GM13976 (cell line): ENCODE measurements at places on chromosomes 7 and 10.

DNA sequence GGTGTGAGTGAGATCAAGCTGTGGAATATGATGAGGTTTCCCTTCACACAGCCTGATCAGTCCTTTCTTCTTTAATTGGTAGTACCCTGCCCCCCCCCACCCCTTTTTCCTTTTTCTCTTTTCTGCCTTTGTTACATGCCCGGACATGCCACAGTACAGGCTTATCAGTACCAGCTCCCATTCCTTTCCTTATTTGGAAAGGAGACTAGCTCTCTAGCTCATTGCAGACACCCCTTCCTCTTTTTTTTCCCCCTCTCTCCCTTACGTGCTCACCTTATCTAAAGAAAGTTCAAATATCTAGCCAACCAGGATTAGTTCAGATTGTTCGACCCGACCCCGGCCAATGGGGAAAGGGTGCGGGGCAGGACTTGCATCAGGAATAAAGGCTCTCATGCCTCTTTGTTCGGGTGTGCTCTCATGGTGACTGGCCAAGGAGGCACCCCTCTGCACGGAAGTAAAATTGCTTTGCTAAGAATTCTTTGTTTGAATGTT, 230.4 kb downstream of the ACTR3B start:
- DNase-seq = no peak

DNA sequence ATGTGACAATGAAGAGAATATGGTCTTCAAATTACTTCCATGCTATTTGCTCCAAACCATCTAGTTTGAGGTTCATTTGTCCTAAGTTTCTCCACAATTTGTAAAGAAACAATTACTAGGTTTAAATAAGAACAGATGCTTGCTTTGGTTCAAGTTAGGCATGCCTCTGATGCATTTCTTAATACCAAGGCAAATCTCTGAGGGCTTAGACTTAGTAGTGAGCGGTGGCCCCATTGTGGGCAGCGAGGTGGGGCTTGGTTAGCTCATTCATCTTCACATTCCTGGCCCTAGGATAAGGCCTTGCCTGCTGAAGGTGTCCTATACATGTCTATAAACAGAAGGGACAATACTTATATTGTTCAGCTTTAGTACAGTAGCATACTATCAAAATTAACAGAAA, 52.4 kb upstream of the RHEB start:
- no peak for DNase-seq

DNA sequence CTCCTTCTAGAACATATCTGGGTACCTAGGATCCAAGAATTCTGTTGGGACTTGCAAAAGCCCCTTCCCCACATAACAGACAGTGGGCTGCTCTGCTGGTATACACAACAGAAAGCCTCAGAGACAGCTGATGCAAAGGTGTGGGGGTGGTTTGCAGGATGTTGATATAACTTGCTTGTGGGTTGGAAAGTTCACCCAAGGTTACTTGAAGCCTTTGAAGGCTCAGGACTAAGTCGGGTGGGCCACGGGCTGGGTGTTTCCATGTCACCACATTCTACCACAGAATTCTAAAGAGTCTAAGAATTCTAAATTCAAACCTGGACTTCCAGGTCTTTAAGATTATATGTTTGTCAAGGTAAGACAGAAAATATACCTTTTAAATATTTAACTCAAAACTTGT, 7.4 kb upstream of the NRCAM start:
- no peak for DNase-seq

- DNase-seq = no peak
Measured at GRCh38 chr10:22702348-22702747, 12.0 kb downstream of the PIP4K2A start.

DNA sequence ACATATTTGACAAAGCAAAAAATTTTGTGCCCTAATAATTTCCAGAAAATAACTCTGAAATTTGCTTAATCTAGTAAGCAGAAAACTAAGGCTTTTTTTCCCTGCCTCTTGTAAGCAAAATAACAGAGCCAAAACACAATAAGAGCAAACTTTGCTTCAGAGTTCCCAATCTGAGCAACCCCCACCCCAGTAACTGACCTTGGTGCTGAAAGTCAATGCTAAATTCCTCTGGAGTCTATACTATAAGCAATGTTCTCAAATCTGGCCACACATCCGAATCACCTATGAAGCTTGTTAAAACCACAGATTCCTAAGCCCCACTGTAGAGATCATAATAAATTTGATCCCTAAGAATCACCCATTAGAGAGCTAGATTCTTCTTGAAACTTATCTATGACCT, 150.5 kb downstream of the ELAPOR2 start:
- DNase-seq = no peak

GRCh38 chr7:119341822-119342221, 931.2 kb upstream of the KCND2 start:
- DNase-seq = no peak

DNA sequence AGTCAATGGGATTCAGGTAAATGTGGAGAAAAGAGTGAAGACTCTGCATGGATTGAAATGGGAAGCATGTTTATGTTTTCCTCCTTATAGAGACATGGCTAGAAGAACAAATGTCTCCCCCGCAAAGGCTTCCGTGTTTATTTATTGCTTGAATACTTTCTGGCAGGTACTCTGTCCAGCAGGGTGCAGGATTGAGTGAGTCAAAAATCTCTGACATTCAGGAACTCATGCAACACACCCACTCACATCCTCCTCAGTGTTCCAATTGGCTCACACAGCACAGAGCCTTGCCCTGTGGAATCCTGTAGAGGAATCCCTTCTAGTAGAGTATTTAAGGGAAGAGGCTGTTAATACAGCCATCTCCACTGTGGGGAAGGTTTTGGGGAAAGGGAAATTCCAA, 290.3 kb upstream of the VWC2 start:
- DNase-seq = peak; percentile 2

DNA sequence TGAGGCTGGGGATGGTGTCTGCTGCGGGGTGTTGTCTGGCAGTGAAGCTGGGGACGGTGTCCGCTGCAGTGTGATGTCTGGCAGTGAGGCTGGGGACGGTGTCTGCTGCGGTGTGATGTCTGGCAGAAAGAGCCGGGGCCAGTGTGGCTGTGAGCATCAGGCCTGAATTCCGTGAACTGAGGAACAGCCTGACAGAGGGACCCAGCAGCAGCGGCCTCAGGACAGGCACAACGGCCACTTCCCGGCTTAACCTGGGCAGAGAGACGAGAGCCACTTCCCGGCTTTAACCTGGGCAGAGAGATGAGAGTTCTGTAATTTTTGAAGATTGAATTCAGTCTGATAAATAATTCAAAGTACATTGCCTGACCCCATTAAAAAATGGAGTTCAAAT, 321.2 kb downstream of the PTPRN2 start:
- DNase-seq = no peak

- no peak for DNase-seq
Measured at GRCh38 chr7:45293295-45293942, 135.8 kb downstream of the RAMP3 start.

DNA sequence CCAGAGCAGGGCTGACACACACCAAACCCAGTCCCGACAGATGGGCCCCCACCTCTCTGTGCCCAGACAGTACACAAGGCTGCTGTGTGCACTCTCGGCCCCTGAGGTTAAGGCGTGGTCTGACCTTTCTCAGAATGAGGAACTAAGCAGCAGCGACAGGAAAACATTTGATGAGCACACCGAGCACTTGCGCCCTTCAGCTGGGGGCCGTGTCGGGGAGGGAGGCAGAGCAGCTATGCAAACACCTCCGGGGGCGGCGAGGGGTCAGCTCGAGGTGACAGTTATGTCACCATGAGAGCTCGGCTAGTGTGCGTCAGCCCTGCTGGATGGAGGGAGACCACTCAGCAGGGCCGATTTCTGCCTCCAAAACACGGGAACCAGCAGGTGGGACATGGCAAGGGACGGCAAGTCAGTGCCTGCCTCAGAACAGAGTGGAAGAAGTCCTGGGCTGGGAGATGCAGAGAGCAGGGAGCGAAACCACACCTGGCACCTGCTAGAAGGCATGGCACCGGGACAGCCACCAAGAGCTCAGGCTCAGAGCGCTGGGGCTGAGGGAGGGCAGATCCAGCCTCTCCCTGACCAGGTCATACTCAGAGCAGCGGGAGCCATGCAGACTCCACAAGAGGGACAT, 57.4 kb downstream of the CHST15 start:
- DNase-seq = peak; percentile 93

DNA sequence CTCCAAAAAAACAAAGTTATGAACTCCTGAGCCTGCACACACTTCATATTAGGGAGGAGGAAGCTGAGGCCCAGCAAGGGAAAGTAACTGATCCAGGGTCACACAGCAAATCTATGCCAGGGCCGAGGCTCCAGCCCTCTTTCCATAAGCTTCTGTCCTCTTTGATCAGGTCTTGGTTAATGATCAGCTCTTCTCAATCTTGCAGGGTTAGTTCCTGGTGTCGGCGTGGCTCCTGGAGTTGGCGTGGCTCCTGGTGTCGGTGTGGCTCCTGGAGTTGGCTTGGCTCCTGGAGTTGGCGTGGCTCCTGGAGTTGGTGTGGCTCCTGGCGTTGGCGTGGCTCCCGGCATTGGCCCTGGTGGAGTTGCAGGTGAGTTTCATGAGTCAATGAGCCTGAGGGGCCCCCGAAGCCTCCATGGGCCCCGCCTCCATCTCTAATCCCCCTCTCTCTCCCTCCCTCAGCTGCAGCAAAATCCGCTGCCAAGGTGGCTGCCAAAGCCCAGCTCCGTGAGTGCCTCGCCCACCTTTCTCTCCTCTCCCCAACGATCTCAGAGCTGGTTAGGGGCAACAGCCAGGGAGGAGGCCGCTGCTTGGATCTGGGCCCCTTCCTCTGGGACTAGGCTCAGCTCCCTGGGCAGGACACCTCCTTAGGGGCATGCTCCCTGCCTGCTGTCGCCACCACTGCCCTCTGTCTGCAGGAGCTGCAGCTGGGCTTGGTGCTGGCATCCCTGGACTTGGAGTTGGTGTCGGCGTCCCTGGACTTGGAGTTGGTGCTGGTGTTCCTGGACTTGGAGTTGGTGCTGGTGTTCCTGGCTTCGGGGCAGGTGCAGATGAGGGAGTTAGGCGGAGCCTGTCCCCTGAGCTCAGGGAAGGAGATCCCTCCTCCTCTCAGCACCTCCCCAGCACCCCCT, 23.7 kb upstream of the LIMK1 start:
- no peak for DNase-seq

DNA sequence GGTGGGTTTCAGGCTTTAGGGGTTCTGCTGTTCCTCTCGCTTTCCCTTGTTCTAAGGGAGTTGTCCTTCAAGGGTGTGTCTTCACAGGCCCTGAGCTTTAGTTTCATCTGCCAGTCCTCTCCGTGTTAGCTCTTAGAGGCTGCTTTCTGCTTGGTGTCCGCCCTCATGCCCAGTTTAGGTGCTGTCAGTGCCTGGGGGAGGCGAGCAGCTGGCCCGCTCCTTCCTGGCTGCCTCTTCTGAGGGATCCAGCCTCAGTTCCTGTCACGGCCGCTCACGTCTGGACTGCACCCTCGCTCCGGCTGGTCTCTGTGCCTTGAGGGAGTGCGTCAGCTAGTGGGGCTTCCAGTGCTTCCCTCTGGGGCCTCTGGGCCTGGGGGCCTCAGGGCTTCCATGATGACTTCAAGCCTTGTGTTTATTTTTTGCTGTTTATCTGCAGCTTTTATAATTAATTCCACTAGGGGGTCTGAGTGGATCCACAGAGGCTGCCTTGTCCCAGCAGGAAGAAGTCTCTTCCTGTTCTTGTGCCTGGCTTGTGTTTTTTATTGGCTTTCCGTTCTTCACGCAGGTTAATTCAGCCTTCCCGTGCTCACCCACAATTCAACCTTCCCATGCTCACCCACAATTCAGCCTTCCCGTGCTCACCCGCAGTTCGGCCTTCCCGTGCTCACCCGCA, 33.0 kb downstream of the WDR37 start:
- no peak for DNase-seq

GRCh38 chr10:71211775-71212317, 524 bp upstream of the UNC5B start:
- no peak for DNase-seq

GRCh38 chr10:125662584-125662983, 20.4 kb downstream of the TEX36 start:
- DNase-seq = no peak
